Activated naive CD8-positive, alpha-beta T cell treated with anti-CD3 and anti-CD28 coated beads, Interleukin-2, amount 10 ng/mL, durations not matched to agents 7 days and 5 days (primary cell): ENCODE measurements at places on chromosomes 7 and 10. TPM values are rescaled to one million over a fixed set of nuclear protein-coding genes. Genes with fewer than 3 reads are reported as not detected.

The CRYGN gene
- total RNA-seq = 0.25 TPM

The HACD1 gene
- total RNA-seq = 0.61 TPM

The COL28A1 gene
- total RNA-seq = not detected

The MUC3A gene
- total RNA-seq = not detected

DNA sequence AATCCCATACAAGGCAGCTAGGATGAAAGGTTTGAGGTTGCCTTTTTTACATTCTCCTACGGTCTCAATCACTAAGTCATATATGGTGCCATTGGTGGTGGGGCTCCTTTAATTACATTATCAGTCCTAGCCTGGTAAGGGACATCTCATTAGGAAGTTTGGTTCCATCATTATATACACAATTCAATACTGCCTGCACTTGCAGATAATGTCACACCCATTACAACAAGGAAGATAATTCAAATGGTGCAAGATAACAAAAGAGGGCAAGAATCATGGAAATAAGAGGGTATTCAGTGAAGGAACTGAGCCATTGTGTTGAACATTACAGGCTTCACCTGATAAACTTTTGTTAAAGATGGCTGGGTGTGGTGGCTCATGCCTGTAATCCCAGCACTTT lies 1.7 kb upstream of the TMEM248 start:
- H3K27me3 ChIP-seq = no peaks in the 10 kb centered on the region
- H3K27ac ChIP-seq = peak overlapping the region; percentile 66
- H3K36me3 ChIP-seq = peaks cover 10% of the 10 kb centered on the region
- DNase-seq = no peak
- H3K4me1 ChIP-seq = peaks cover 21% of the 10 kb centered on the region

DNA sequence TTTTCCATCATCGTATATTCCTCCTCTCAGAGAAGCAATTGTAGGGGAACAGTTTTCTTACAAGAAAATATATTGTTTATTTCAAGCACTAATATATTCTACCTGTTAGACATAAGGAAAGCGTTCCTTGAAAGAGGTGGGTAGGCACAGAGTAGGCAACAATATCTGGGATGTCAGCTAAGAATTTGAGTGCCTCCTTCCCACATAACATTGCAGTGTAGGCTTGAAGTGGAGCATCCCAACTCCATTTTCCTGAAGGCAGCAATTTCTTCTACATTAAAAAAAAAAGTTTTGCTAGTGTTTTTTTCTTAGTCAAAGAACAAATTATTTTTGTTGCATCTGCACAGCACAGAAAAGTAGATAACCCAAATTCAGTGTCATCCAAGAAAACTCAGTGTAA lies 20.8 kb downstream of the BCAP29 start:
- no peaks in the 10 kb centered on the region for H3K27me3 ChIP-seq
- peaks cover 1% of the 10 kb centered on the region for H3K4me1 ChIP-seq
- no peak for DNase-seq
- H3K27ac ChIP-seq = no peak overlapping the region
- H3K4me3 ChIP-seq = no peak overlapping the region
- H3K36me3 ChIP-seq = peaks cover 7% of the 10 kb centered on the region

DNA sequence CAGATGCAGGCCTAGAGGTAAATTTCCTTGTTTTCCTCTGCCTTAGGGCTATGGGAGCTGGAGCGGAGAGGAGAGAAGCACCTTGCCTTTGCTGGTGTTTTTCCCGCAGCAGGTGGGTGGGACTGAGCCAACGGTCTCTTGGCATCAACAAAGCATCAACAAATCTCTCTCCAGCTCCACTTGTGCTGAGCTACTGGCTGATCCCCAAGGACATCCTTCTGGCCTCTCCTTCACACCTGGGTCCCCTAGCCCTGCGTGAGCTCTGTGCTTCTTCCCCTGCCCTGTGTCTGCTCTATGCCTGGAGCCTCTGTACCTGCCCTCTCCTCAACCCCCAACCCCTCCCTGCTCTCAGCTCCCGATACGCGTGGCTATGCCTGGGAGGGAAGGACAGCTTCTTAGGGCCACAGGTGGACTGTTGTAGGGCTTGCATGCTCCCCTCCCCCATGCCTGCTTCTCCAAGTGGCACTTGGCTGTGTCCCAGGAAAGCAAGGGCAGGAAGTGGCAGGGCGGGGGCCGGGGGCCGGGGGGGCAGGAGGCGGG lies 3.2 kb upstream of the CLDN4 start:
- peaks cover 22% of the 10 kb centered on the region for H3K4me1 ChIP-seq
- no peak overlapping the region for H3K27ac ChIP-seq
- H3K27me3 ChIP-seq = peaks cover 23% of the 10 kb centered on the region

DNA sequence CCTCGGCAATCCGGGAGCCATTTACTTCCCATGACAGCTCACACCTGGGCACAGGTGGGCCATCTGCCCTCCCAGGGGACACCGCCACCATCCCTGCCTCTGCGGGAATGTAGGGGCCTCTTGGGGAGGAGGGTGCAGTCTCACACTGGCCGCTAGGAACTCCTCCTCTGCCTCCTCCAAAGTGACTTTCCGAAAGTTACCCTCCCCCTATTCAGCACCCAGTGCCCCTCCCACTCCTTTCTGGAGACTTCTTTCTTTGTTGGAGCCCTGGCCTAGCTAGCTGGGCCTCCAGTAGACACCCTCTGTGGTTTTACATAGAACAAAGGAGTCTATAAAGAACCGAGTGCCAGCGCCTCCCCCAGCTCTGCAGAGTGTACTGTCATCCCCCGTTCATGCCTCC lies 45.8 kb upstream of the MNX1 start:
- H3K4me3 ChIP-seq = no peak overlapping the region
- DNase-seq = no peak

GRCh38 chr7:77580762-77581350 lies 43.8 kb downstream of the PTPN12 start:
- no peaks in the 10 kb centered on the region for H3K27me3 ChIP-seq
- H3K4me3 ChIP-seq = no peak overlapping the region
- no peak for DNase-seq
- no peaks in the 10 kb centered on the region for H3K36me3 ChIP-seq
- no peak overlapping the region for H3K27ac ChIP-seq

DNA sequence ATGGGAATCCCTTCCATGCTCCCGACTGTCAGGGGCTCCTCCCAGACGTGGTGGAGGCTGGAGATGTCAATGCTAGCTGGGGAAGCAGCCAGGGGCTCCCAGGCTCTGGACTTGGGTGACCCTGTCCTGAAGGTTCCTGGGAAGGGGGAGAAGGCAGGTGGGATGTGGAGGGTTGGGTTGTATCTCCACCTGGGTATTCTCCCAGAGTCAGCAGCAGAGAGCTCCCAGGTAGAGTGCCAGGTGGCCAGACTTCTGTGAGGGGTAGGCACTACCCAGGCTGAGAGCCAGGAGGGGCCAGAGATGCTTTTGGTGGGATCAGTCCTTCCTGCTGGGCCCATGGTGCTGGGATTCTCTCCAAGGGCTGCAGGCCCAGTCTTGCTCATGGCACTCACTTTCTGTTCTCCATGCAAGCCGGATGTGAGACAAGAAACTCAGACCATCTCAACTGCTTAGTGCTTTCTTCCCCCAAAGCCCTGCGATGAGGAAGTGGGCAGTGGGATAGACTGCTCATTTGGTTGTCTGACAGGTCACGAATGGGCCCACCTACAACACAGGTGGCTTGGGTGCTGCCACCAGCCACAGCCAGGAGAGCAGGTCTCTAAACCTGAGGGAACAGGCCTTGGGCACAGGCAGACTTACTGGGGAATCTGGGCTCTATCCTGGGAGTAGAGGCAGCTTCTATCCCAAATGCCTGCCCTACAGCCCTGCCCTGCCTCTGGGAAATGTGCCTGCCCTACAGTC lies 52.5 kb upstream of the CAMK2B start:
- no peak overlapping the region for H3K4me3 ChIP-seq
- DNase-seq = no peak
- peaks cover 5% of the 10 kb centered on the region for H3K4me1 ChIP-seq
- H3K36me3 ChIP-seq = no peaks in the 10 kb centered on the region
- H3K27ac ChIP-seq = no peak overlapping the region

DNA sequence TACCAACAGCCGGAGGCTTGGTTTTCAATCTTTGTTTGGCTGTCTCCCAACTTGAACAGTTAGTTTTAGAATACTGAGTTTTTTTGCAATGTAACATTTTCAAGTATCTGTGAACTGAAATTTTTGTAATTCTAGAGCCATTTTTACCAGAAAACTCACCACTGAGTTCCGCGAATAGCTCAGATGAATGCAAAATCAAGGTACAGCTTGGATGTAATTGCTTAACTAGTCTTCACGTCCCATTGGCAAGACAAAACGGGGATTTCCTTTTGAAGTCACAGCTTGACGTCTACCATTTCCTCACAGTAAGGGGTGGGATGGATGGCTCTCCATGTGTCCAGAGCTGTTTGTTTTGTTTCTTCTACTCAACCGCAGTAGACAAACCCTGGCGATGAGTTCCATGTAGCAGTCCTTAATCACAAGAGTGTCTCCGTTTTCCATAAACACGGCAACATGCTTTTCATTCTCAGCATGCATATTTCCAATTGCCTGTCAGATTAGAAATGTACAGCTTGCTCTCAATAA lies 55.8 kb upstream of the FGFR2 start:
- no peaks in the 10 kb centered on the region for H3K4me1 ChIP-seq
- no peaks in the 10 kb centered on the region for H3K36me3 ChIP-seq
- DNase-seq = no peak
- H3K4me3 ChIP-seq = no peak overlapping the region
- peaks cover 2% of the 10 kb centered on the region for H3K27me3 ChIP-seq
- no peak overlapping the region for H3K27ac ChIP-seq
